Stimulated activated CD8-positive, alpha-beta memory T cell treated with anti-CD3 and anti-CD28 coated beads, Interleukin-4, amount 100 ng/mL, for 1 hour (primary cell): ENCODE measurements at places on chromosomes 2 and 18.

DNA sequence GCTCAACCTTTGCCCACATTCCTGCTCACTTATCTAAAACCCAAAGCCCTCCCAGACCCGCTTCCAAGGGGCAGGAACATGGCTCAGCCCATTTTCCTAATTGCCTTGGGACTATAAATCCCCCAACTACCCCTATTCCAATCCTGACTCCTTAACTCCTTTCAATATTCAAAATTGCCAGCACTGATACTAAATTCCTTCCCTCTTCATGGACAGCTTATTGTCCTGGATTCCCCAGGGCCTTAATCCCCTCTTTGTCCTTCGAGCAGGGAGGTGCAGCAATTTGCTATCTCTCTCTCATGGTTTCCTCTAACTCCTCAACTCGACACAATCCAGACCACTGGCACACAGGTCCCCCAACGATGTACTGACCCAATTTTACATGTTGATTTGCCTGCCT is 99.1 kb downstream of the SLC25A12 start:
- no peak for DNase-seq

DNA sequence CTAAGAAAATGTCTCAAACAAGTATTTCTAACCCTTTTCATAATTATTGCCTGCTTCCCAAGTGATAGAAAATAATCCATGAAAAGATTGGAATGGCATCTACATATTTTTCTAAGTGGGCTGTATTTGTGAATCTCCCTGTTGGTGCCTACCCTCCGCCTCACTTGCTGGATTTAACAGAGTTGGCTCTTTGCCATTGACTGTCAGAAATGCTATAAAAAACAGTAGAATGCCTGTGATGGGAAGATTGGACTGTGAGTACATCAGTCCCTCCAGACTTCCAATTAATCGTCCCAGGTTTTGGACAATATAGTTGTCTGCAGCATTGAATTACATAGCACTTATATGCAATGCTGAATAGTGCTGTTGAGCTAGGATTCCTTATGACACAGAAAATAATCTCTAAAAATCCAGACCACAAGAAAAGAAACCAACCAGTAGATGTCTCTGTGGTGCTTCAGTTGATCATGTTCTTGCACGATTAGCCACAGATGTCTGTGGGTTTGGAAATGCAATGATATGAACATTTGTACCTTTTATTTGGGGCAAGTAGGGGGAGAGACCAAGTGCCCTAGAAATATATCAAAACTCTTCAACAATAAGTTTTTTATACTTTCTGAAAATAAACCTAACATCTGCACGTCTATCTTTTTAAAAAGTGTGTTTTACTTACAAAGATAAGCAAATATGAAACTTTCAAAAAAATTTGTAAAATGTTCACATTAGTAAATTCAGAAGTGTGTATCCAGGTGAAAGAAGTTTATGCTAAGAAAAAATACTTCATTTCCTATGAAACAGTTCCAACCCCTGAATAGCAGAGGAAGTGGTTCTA is 88.5 kb downstream of the DYNAP start:
- no peak for DNase-seq

DNA sequence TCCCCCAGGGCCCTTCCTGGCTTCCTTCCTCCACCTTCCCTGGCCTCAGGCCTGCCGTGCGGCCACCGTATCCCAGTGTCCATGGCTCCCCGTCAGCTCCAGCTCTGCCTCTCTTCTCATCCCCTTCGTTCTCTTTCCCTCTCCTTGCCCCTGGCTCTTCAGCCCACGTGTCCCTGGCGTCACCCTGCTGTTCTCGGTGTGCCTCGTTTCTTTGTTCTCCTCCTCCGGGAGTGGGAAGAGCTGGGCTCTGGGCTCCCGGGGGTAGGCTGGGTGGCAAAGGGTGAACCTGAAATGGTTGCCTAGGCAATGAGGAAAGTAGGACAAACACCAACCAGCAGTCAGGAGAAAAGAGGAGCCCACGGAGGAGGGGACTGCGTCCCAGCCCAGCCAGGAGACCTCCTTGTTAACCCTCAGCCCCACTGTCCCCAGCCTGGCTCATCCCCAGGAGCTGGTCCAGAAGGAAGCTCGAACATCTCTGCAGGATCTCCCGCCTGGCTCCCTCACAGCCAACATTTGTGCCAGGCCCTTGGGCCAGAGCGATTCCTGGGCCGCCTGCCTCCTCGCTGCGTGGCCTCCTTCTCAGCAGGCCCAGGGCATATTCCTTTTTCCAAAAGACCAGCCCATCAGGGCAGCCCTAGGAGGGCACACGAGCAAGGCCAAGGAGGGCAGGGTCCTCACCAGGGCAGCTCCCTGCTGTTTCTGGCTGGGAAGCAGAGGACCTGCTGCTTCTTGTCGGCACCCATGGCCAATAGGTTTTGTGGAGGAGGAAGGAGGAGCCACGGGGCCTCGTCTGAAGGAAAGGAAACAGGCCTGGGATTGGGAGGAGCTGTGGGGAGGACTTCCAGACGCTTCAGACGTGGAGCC is 30.9 kb upstream of the DNMT3A start:
- DNase-seq: no peak

DNA sequence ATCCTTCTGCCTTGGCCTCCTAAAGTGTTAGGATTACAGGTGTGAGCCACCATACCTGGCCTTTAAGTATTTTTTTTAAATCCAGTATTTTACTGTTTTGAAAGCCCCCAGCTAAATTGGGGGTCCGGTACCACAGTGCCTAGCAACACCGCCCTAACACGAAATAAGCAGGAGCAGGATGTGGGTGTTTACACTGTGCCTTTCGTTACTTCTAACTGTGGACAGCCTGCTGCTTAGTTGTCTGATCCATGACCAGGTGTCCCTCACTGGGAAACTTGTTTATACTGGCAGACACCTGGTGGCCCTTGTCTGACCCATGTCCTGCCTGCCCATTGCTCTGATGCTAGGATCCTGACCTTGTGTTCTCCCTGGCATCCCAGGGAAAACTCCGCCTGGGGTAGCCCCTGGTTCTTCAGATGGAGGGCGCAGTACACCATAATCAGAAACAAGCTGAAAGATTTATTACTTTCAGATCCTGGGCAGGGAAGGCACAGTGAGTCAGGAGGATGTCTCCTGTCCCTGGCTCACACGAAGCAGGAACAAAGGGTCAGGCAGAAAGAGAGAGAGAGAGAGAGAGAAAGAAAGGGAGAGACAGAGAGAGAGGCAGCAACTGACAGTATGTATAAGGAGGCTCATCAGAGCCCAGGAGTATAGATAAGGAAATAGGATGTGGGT is 55.7 kb downstream of the NCAPH start:
- no peak for DNase-seq

DNA sequence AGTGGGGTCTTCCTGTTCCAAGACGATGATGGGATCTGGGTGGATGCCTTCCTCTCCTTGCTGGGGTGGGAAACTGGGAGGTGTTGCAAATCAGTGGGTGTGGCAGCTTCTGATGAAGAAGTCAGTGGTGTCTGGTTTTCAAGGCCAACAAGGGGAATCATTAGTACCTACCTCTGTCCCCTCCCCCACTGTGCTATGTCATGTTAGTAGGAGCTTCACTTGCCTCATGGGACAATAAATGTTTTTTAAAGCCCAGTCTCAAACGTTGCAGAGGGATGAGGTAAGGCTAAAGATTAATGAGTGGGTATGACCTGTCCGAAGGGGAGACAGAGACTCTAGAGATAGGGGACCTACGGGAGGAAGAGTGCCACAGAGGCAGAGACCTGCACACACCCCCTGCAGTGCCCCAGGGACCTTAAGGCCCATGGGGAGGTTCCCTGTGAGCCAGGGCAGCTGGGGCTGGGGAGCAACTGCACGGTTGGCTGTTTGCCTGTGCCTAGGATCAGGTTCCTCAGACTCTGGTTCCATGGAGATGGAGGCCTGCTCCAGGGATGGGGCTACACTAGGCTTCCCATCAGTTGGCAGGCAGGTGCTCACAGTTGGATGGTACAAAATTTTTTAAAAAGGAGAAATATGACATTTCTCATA is 37.8 kb upstream of the SLC1A4 start:
- no peak for DNase-seq

GRCh38 chr2:218392891-218393462 is 6.7 kb upstream of the CTDSP1 start:
- no peak for DNase-seq

DNA sequence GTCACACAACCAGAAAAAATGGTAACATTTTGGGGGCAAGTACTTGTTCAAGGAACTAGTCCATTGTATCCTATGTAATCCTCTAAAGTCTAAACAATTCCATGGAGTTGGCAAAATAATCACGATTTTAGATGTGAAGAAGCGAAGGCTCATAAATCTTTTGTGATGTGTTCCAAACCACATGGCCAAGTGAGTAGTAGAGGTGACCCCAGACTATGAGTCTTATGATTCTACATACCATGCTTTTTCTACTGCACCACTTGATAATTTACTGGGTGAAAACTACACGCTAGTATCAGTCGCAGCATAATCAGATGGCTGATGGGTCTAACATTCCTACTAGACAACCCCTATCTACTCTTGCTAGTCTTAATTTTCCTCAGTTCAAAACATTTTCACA is 371.4 kb downstream of the OSR1 start:
- no peak for DNase-seq

- DNase-seq: no peak
These were observed 40.8 kb upstream of the PTMA start for GRCh38 chr2:231667496-231667895.

DNA sequence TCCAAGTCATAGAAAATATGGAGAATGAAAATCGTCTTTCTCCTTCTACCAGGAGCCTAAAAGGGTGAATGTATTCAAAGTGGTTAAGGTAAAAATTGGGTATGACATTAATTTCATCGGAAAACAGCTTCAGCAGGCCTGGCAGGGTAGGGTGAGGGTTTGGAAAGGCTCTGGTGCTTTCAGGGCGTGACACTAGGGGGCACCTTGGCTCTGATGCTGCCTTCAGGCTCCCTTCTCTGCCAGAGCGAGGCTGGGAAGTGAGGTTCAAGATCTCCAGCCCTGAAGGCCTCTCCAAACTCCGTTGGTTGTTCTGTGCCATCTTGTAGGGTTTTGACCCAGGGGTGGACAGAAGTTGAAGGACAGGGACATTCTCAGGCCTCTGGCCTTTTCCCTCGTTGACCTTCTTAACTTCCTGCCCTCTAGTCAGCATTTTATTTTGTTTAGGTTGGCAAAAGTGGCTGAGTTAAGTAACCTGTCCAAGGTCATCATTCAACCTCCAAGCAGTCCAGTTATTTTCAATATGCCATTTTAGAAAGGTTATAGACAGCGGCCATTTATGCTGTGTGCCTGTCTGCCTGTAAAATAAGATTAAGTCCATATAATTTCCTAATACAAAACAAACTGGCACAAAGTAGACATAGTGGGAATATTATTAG is 40.3 kb downstream of the EML6 start:
- DNase-seq: no peak

GRCh38 chr2:121086450-121086849 is 198.6 kb downstream of the TFCP2L1 start:
- DNase-seq: no peak

DNA sequence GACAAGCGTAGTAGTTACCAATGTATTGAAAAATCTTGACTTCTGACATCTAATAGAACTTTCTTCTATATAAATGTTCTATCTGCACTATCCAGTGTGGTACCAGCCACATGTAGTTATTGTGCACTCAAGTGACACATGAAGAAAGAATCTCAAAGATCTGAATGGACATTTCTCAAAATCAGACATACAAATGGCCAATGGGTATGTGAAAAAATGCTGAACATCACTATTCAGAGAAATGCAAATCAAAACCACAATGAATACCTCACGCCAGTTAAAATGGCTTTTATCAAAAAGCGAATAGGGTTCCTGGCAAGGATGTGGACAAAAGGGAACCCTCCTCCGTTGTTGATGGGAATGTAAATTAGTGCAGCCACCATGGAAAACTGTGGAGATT is 37.5 kb upstream of the SMCHD1 start:
- DNase-seq: no peak

DNA sequence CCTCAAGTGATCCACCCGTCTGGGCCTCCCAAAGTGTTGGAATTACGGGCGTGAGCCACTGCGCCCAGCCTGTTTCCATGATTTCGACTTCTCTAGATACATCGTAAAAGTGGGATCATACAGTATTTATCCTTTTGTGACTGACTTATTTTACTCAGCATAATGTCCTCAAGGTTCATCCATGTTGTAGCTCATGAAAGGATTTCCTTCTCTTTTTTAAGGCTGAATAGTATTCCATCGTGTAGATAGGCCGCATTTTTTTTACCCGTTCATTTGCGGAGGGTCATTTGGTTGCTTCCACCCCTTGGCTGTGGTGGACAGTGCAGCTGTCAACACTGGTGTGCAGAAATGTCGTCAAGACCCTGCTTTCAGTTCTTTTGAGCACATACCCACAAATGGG is 48.8 kb upstream of the SMAD7 start:
- DNase-seq: no peak

DNA sequence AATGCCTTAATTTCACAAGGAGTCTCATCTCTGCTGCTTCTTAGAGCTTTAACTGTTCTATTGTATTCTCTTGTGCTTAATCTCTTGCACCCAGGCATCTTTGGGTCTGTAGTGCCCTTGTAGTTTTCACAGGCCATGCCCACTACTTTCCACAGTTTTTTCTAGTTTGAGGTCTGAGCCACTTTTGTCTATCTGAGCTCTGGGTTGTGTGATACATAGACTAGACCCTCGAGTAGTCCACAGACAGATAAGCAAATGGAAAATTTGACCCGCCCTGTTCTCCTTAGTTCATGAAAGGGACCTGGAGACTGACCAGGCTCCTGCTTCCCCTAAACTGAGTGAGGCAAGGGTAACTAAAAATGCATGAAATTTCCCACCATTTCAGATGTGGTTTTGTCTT is 466.8 kb upstream of the ZEB2 start:
- no peak for DNase-seq

DNA sequence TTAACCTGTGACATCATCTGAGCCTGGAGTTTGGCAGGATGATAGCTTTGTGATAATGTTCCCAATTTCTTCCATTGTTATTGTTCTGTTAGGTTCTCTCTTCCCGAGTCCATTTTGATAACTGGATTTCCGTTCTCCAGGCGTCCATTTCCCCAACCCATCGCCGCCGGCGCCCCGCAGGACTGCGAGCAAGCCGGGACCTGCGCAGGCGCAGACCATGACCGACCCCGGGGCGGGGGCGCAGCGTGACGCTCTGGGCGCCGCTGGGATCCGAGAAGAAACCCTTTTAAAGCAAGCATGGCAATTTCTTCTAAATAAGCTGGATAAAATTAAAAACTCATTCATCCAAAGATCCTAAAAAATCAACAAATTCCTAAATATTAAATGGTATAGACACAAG is at the start of gene SLC25A52:
SLC25A52 (minus strand) TSS at position 186 of the 400 bp plus-strand sequence. CDS start 219 bp downstream, outside the sequence.
- DNase-seq: no peak

GRCh38 chr2:109702250-109702985 is 88.3 kb downstream of the SOWAHC start:
- no peak for DNase-seq

DNA sequence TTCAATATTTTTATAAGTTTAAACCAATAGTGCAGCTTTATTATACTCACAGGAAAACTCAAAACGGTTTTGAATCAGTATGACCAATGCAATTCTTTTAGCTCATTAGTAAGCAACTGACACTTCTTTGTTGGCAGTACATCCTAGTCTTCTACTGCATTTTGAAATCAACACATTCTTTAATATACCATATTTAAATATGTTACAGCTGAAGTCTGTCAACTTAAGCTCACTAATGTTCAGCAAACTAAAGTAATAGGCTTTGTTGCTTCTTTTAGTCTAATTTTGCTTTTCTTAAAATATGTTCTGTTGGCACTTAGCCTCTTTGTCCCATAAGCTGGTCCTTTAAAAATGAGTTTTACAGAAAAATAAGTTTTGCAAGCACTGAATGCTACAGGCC is 55.4 kb upstream of the CCBE1 start:
- DNase-seq: no peak
